ENCODE measurements at places on chromosomes 6 and 20. TPM values are rescaled to one million over a fixed set of nuclear protein-coding genes. Genes with fewer than 3 reads are reported as not detected.

Gene FAM83C
- total RNA-seq: not detected

Gene DDO
- 0.18 TPM for total RNA-seq

Gene ADTRP
- 0.83 TPM for total RNA-seq

Gene LPIN3
- 1.7 TPM for total RNA-seq

Gene HLA-F
- total RNA-seq: not detected

Gene INSM1
- total RNA-seq: not detected

Gene COL11A2
- total RNA-seq: under 0.01 TPM

Gene DEFB125
- not detected for total RNA-seq

Gene CLPSL2
- not detected for total RNA-seq

Gene NTSR1
- total RNA-seq: 0.56 TPM

Gene STMND1
- total RNA-seq: not detected

Gene RUNX2
- 3.1 TPM for total RNA-seq

Gene COL19A1
- under 0.01 TPM for total RNA-seq

Gene ATP6V1G2
- 3.1 TPM for total RNA-seq

Gene SFT2D1
- 31.9 TPM for total RNA-seq

Gene SEL1L2
- total RNA-seq: not detected

Gene GGT7
- 3.3 TPM for total RNA-seq

Gene RHAG
- total RNA-seq: not detected

Gene PI16
- under 0.01 TPM for total RNA-seq

Gene CDH4
- 1.6 TPM for total RNA-seq

Gene FRS3
- total RNA-seq: 0.54 TPM

Gene NT5E
- total RNA-seq: 281 TPM

Gene BMP2
- total RNA-seq: 0.18 TPM

Gene FANCE
- 9.1 TPM for total RNA-seq

Gene MAFB
- not detected for total RNA-seq

Gene SEMG1
- not detected for total RNA-seq

Gene ACTR5
- total RNA-seq: 5.3 TPM

Gene TAGAP
- not detected for total RNA-seq

Gene DEF6
- total RNA-seq: 2.5 TPM

Gene CPXM1
- 0.83 TPM for total RNA-seq
